Right hindlimb (tissue), 1 donor: ENCODE measurements at places on chromosomes 12 and 14.

GRCh38 chr14:102863381-102863780 is 59.1 kb upstream of the AMN start:
- no peak for DNase-seq

DNA sequence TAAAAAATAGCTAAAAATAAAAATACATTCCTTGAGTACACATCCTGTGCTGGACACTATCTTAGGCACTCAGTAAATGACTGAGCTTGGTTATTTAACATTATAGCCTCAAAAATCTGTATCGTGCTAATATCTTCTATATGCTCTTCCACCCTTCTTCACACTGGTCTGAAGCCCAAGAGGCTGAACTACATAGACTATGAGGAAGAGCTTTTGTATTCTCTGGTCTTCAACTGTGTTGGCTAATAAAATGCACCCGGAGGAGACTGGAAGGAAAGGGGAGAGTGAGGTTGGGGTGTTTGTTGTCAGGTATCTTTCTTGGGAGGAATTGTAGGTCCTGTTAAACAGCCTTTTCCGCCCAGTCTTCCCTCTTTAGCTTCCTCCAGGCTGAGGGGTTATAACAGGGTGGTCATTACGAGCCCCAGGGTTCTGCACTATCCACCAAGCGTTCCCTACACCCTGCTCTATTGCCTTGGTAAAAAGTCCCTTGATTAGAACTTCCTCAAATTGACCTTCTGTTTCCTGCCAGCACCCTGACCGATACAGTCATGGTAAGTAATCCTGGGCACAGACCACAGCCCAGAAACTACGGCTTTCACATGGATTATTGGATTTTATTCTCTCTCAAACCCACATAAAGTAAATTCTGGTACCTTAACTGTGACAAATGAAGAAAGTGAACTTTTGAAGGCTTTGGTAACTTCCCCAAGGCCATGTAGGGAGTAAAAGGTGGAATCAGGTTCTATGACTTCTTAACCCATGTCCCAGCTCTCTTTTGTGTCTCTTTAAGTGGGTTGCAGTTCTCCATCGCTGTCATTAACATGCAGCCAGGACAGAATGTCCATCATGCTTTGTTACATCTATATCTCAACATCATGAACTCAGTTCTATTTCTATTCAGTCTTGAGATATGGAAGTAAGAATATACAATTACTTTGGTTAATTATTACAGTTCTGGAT is 71.3 kb downstream of the PTHLH start:
- DNase-seq: no peak

DNA sequence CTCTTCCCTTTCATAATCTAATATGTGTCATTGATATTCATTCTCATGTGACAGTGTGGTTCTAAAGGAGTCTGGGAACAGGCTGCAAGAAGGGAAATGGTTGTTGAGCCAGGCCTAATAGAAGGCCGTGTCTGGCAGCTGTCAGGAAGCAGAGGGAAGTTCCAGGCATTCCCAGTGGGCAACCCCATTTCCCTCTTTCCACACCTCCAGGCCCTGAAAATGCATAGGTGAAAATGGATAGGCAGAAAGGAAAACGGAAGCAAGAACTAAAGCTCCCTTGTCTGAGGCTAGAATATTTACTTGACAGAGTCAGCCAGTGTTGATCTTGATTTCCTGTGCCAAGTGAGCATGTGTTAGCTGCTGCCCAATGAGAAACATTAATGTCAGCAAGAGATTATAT is 97.7 kb downstream of the PPM1A start:
- no peak for DNase-seq

- DNase-seq: no peak
These were observed 64.7 kb downstream of the RIMBP2 start for GRCh38 chr12:130651188-130651959.

DNA sequence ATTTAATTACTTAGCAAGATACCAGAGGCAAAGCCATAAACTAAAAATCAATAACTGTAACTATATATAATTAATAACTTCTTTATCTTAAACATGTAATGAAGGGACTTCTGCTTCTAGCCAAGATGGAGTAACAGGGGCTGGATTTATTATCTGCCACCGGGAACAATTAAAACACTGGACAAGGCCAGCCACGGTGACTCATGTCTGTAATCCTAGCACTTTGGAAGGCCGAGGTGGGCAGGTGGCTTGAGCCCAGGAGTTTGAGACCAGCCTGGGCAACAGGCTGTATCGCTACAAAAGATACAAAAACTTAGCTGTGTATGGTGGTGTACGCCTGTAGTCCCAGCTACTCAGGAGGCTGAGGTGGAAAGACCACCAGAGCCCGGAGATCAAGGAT is 113.6 kb downstream of the TAOK3 start:
- no peak for DNase-seq

DNA sequence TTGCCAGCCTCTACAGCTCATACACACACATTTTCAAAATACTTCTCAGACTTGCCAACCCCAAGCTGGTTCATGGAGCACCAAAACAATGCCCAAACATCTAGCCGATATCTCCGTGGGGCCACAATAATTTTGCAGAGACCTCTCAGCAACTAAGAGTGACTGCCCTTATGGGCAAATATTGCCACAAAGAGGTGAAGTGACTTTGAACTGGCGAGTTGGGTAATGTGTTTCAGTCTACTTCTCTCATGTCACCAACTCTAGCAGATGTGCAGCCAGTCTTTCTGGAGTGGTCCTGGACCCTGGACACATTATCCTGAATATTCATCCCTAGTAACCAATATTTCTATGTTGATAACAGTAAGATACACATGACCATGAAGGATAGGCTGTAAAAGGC is 290.3 kb downstream of the EMP1 start:
- DNase-seq: no peak

DNA sequence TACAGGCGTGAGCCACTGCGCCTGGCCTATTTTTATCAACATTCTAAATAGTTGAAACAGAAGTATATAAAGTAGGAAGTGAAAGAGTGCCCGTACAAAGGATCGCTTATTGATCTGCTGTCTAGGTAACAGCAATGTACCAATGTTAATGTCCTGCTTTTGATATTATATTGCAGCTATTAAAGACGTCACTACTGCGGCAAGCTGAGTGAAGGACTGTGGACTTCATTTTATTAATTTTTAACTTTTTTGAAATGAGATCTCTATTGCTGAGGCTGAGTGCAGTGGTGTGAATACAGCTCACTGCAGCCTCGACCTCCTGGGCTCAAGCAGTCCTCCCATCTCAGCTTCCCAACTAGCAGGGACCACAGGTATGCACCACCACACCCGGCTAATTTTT is 10.8 kb downstream of the PTGR2 start:
- DNase-seq: no peak

DNA sequence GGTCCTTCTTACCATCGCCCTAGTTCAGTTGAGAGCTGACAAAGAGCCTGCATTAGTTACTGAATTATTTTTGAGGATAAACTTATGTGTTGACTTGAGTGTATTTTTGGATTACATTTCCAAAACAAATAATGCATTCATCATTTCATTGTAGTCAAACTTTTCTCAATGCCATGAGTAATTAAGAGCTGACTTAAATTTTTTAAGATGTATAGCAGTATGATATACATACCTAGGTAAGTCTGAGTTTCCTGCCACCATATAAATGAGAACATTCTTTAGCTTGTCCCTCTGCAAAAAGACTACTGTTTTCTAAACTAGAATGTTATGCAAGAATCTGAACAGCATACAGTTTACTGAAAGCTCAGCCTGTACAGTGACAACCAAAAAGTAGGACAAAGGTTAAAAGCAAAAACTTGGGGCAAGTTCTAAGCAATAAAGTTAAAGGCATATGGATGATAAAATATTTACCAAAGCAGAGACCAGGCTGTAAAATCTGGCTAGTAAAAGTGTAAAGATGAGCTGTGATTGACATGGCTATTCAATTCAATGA is 82.1 kb upstream of the FERMT2 start:
- DNase-seq: no peak

DNA sequence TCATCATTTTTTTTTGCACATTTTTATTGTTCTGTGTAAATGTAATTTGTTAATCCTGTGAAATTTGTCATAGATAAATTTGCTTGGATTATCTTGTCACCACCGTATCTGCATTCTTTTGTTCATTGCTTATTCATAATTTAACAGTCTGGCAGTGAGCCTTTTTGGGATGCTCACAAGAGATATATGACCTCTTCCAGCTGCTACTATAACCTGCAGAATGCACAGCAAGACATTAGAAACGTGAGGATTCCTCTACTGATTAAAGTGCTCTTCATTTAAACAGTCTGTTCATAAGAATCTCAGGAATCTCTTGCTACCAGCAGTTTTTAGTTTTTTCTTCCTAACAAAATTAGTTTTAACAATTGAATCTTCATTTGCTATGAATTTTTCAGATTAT is 9.1 kb downstream of the NPAS3 start:
- no peak for DNase-seq
